Lower lobe of right lung (tissue), 2 donors: ENCODE measurements at places on chromosomes 5 and 9. TPM values are rescaled to one million over a fixed set of nuclear protein-coding genes. Genes with fewer than 3 reads are reported as not detected.

PRDM9 gene
- not detected for total RNA-seq

CCDC180 gene
- 11.3 TPM for total RNA-seq

DNA sequence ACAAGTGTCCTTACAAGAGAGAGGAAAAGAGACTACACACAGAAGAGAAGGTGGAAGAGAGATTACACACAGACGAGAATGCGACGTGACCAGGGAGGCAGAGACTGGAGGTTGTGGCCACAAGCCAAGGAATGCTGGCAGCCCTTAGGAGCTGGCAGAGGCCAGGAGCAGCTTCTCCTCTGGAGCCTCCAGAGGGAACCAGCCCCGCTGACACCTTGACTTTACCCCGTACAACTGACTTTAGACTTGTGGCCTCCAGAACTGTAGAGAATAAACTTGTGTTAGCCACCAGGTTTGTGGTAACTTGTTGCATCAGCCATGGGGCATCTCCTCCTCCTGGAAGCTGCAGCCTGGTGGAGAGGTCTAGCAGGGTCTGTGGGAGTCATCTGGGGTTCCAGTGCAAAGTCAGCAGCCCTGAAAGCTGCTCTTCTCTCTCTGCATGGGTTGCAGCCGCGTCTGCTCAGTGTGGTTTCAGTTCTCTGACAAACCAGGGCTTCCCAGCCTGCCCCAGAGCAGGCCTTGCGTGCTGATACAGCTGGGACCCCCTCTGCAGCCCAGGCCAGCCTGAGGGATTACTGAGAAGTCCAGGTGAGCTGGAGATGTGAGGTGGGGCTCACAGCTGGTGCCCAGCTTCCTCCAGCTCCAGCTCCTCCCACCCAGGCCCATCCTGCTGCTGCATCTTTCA is 30.8 kb upstream of the CNOT6 start:
- H3K27me3 ChIP-seq, result no peaks in the 10 kb centered on the region
- no peak overlapping the region for H3K4me3 ChIP-seq
- no peaks in the 10 kb centered on the region for H3K36me3 ChIP-seq
- H3K27ac ChIP-seq, result no peak overlapping the region
- peaks cover 6% of the 10 kb centered on the region for H3K4me1 ChIP-seq

DNA sequence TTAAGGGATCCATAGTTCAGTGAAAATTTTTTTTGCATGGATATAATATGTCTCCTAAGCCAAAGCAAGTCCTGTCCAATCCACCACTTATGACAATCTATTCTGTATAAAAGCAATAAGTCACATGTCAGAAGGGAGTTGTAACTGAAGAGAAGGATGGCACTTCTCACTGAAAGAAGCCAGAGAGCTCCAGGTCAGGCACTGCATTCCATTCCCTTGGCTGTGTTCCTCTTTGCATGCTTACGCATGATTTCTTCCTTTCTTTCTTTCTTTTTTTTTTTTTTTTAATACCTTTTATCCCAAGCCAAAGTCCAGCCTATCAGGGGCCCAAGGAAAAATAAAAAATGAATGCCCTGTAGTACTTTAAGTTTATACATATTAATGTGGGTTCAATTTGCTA is 39.8 kb downstream of the MAMDC2 start:
- H3K4me3 ChIP-seq, result no peak overlapping the region
- no peak overlapping the region for H3K27ac ChIP-seq
- no peak for DNase-seq

DNA sequence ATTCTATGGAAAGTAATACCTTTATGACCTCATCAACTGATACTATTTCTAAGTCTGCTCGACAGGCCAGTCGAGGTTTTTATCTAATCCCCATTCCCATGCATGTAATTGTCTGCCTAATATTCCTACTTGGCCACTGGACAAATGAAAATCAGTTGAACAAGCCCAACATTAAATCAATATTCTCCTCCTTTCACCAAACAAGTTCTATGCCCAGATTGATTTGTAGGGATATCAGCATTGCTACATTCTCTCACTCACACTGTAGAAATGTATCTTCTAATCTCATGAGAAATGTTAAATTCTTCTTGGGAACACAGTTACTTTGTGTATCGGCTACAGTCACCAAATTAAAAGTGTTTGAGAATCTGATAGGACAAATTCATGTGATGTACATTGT is 208.8 kb upstream of the CTNND2 start:
- H3K27ac ChIP-seq, result no peak overlapping the region
- H3K4me1 ChIP-seq, result no peaks in the 10 kb centered on the region
- H3K27me3 ChIP-seq, result no peaks in the 10 kb centered on the region
- H3K4me3 ChIP-seq, result no peak overlapping the region
- no peak for DNase-seq
